ENCODE measurements at places on chromosomes 13 and 19.

DNA sequence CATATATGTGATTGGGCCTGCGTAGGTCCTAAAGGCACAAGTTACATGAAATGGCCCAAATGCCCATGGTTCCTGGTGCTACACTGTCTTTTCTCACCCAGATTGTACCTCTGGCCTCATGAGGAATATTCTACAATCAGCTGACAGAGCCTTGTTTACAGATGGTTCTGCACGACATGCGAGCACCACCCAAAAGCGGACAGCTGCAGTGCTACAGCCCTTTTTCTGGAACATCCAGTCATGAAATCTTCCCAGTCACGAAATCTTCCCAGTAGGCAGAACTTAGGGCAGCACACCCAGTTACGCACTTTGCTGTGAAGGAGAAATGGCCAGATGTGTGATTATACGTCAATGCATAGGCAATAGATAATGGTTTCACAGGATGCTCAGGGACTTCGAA lies 7.7 kb upstream of the ELF1 start:
- DNase-seq = no peak

DNA sequence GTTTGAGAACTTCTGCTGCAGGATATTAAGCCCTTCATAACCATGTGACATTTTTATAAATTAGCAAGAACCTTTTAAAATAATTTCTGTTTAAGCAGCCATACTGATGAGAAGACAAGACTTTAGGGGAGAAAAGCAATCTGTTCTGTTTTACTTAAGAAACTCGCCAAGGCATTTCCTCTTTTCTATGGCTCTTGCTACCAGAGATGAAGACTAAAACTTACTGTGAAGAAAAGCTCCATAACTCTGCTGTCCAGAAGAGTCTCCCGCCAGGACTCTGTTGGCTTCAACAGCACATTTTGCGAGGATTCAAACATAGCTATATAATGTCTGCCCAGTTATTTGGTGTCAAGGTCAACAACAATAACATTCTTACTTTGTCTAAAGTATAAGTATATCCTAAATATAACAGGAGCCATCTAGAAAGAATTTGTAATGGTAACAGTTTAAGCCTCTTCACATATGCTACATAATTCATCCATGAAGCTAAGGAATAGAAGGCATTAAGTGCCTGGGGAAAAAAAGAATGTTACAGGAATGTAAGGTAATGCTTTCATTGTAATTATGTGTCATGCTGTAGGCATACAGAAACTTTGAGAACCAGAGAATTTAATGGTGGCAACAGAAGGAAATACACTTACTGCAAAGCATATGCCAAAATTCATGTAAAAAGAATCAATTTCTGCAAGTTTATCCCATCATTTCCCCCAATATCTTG lies 53.2 kb upstream of the EEF1AKMT1 start:
- DNase-seq = no peak

DNA sequence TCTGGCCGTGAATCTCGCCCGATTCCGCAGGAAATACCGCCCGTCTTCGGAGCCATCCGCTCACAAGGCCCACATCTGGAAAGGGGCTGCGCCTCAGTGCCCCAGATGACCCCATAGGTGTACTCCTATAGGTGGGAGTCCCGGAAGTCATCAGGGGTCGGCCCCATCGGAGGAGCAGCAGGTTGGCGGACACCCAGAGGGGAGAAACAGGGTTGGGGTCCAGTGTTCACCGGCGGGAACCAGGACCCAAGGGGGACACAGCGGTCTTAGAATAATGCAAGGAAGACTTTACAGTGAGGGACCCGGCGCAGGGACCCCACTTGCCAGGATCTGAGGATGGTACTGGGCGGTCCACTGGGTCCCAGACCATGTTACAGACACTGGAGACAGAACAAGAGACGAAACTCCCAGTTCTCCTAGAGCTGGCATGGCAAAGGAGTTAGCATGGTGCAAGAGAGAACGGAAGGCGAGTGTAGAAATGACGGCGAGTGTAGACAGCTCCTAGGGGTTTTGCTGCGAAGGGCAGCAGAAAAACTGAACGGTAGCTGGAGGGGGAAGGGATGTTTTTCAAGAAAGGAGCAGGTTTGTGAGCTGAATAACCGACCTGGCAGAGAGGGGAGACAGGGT lies 4.2 kb upstream of the RGL3 start:
- DNase-seq = no peak

DNA sequence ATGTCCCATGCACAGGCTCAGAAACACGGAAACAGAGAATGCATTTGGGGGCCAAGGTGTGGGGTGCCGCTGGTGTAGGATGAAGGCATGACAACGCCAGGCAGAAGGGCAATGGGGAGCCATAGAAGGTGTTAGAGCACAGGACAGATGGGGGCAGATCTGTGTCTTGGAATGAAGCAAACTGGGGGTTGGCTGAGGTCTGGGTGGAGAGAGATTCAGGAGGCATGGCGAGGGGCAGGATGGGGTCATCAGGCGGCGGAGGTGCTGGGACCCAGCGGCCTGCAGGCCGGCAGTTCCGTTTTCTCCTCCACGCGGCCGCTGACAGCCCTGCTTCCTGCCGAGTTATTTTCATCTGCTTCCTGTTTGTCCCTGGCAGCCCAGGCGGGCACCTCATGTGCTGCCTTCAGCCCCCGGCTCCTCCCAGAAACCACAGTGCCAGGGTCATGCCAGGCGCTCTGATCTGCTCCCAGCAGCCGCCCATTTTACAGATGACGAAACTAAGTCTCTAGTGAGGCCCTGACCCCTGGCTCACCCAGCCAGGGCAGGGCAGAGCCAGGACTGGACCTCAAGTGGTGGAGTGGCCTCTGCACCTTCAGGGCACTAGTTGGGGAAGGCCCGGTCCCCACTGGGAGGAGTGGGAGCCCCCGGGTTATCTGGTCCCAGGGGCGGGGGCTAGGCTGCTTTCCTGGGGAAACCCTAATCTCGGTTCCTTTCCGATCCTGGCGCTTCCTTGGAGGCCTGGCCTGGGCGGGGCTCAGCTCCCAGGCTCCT lies 2.2 kb downstream of the ARHGAP45 start:
- peak; percentile 76 for DNase-seq

DNA sequence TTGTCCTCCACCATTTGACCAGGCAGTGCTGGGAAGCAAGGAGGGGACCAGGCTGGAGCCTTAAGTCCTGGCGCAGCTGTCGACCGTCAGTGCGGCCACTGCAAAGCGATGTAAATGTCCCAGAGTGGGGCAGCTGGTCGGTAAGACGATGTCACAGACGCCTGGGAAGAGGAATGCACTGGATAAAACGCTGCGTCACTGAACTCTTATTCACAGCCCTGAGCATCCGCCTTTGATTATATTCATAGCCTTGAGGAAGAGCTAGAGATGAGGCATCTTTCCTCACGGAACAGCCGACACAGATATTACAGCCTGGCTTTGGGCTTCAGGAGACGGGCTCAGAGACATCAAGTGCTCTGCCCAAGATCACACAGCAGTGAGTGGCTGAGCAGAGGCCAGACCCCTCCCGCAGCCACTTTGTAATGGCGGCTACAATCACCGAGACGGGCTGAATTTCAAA lies 17.6 kb upstream of the TUBGCP3 start:
- no peak for DNase-seq

DNA sequence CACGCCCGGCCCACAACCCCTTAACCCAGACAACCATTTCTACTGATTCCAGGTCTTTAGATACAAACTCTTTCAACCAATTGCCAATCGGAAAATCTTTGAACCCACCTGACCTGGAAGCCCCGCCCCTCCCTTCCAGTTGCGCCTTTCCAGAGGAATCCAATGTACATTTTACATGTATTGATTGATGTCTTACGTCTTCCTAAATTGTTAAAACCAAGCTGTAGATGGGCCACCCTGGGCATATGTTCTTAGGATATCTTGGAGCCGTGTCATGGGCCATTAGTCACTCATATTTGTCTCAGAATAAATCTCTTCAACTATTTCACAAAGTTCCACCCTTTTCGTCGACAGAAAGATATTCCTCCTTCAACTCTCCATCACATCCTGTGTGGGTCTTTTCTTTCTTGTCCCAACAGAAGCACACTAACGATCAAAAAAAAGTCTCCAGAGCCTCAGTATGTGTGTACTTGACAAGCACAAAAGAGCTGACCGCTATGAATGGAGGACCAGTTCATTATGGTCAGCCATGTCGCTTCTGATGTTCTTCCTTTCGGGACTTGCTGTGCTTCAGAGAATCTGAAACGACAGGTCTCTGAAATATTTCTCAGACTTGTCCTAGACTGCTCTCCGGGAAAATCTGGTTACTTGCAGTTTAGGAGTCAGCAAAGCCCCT lies 601 bp upstream of the ZNF749 start:
- no peak for DNase-seq

- DNase-seq = peak; percentile 39
Observed at GRCh38 chr19:35913589-35913988, 5.5 kb upstream of the TYROBP start.

- no peak for DNase-seq
Observed at GRCh38 chr13:43243711-43244110, 220.3 kb downstream of the DNAJC15 start.

- DNase-seq = no peak
Observed at GRCh38 chr19:53552001-53552721, 14.2 kb downstream of the ZNF331 start.

DNA sequence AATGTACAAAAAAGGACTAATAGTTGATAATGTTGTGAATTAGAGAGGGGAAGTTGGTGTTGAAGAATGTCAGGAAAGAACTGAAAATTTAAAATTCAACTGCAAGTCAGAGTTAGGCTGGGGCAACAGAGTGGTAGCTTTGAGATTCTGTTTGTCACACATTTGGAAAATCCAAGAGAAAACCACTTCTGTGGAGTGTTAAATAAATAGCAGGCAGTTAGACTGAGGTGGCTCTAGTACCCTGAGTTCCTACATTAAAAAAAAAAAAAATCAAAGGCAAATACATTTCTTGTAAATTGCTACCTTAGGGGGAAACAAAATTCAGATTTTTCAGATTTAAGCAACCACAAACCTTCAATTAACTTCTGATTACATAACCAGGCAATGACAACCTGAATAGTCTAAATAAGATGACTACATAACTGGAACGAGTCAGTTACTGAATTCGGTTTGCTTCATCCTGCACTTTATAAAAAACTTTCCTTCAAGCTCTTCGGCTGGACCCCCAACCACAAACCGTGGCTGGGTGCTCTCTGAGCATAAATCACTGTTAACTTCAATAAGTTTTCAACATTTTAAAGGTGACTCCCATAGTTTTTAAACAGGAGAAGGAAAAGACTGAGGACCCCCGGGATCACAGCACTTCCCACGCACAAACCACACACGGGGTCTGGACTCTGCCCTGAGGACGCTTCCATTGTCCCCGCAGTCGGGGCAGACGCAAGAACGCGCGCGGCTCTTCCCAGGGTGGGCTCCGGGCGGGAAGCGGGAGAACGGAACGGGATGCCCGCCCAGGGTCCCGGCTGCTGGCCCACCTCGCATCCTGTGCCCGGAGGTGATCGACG lies 725 bp downstream of the ZNF682 start:
- no peak for DNase-seq

GRCh38 chr13:63843766-63844699 lies 2428.4 kb upstream of the PCDH20 start:
- no peak for DNase-seq

- no peak for DNase-seq
Observed at GRCh38 chr19:23789246-23789645, 30.6 kb upstream of the ZNF681 start.

GRCh38 chr13:83547043-83547442 lies 335.2 kb downstream of the SLITRK1 start:
- DNase-seq = no peak

- no peak for DNase-seq
Observed at GRCh38 chr19:2487842-2488241, 11.9 kb downstream of the GADD45B start.

DNA sequence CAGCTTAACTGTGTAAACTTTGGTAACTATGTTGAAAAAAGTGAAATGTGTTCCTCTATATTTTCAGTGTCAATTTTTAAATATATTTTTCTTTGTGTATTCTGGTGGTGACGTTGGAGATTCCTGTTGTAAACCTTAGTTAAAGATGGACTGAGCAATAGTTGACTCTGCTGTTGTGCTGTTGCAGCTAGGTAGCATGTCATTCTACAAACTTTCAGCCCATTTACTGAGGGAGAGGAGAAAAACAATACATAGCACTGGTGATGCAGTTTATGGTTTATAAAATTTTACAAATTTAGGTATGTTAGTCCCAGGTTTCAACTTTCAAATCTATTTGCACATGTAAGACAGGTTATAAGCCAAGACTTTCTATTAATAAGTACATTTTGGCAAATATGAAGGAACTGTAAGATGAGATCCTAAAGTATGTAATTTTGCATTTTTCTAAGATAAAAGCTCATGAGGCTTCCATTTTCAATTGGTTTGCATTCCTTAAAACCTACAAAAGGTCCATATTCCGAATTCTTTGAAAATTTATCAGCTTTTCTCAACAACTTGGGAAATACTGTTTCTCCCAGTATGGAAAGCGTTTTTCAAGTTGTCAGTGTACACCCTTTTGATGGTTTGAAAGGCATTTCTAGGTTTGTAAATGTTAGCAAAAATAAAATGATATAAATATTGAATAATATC lies 1.5 kb downstream of the NDFIP2 start:
- no peak for DNase-seq

DNA sequence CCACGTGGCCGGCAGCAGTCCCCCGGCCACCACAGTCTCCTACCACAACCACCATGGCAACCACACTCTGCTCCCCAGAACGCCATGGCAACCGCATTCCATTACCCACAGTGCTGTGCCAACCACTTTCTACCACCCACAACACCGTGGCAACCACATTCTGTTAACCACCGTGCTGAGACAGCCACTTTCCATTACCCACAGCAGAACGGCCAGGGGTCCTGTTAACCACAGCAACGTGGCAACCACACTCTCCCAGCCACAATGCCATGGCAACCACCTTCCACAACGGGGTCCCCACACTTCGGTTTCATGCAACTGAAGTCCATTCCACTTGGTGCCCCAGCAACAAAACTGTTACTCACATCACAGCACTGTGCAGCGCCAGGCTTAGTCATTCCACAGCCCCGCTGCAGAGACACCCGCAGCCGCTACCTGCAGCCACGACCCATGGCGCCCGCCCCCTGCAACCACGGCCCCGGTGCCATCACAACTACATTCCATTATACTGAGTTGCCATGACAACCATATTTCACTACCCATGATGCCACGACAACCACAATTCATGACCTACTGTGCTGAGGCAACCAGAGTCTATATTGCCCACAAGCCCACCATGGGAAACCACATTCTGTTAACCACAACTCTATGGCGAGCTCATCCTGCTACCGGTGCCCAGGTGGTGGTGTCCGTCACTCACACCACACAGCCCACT lies 10.0 kb downstream of the DPF1 start:
- peak; percentile 59 for DNase-seq

GRCh38 chr19:29679598-29680210 lies 14.4 kb downstream of the PLEKHF1 start:
- DNase-seq = no peak

GRCh38 chr19:57403737-57404563 lies 7.0 kb upstream of the ZNF17 start:
- no peak for DNase-seq

GRCh38 chr13:50236898-50237318 lies 221.7 kb downstream of the KCNRG start:
- DNase-seq = peak; percentile 62

DNA sequence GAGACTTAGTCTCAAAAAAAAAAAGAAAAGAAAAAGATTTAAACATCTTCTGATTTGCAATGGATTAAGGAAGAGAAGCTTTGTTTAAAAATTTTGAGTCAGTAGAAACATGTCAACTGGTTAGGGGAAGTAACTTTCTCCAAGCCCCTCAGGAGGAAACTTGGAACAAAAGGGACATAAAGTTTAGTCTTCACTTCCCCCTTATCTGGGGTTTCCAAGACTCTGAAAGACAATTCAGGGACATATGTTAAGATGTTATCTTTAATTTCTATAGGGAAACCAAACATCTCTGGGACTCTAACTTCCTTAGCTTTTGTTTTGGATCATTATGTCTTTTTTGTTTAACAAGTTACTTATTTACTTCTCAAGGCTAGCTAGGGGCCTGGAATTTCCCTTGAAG lies 20.1 kb upstream of the MRI1 start:
- DNase-seq = no peak
